Thymus (tissue), 14 donors: ENCODE measurements at places on chromosomes 16 and 17. TPM values are rescaled to one million over a fixed set of nuclear protein-coding genes. Genes with fewer than 3 reads are reported as not detected.

- no peak for DNase-seq
These were observed 7.0 kb downstream of the HEATR3 start for GRCh38 chr16:50072730-50073129.

DNA sequence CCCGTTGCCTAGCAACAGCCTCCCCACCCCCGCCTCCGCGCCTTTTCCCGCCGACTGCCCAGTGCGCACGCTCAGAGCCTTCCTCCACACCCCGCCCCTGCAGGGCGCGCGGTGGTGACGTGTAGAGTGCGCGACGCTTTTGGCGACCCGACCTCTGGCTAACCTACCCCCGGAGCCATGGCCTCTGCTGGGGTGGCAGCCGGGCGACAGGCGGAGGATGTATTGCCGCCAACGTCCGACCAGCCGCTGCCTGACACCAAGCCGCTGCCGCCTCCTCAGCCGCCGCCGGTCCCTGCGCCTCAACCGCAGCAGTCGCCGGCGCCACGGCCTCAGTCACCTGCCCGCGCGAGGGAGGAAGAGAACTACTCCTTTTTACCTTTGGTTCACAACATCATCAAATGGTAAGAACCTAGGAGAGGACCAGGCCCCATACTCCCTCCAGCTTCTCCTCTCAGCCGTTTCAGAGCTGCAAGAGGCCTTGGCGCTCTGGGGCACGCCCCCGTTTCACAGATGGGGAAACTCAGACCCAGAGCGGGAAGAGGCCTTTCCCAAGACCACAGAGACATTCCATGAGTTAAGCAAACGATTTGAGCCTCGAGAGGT is at the start of gene MED9:
Gene MED9, plus strand, starts transcription at position 136 of the 603 bp plus-strand sequence. Its CDS starts 42 bp downstream, at position 178.
- DNase-seq = peak; percentile 86

GRCh38 chr16:64450177-64450576 is 671.7 kb downstream of the CDH11 start:
- DNase-seq = no peak

- no peak for DNase-seq
These were observed 327.6 kb downstream of the GRIN2A start for GRCh38 chr16:9854675-9855074.

DNA sequence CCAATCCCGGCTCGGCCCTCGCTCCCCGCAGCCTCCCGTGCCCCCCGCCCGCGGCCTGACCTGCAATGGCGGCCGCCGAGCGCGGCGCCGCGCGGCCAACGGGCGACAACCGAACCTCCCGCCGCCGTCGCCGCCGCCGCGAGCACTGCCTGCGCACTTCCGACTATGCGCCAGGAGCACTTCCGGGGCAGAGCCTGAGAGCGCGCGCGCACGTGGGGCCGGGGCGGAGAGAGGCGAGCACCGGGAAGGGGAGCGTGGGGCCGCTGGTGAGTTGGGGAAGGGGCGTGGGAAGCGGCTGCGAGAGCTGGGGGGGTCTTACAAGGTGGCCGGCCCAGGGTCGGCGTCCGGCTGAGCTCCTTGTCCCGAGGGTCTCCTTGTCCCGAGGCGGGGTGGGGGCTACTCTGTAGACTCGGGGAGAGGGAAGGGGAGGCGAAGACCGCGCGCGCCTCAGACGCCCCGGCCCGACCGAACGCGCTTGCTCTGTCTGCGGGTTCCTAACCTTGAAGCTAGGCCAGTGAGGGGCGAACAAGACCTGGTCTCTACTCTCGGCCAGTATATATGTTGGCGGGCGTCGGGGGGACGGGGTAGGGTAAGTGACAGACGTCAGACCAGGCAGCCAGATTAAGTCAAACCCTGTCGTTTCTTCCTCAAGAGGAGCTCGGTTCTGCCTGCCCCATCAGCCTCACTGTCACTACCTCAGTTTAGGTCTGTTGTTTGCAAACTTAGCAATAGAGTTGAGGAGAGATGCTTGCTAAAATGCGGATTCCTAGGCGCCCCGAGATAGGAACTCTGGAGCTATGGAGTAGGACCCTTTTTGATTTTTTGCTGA is at the start of the genes CHTF8 and UTP4:
Gene CHTF8, minus strand, starts transcription at position 165 of the 829 bp plus-strand sequence. CDS start 11,130 bp downstream, outside the sequence.
Gene UTP4, plus strand, starts transcription at position 226 of the 829 bp plus-strand sequence. CDS start 811 bp downstream, outside the sequence.
- peak; percentile 84 for DNase-seq

GRCh38 chr16:68310437-68310773 is 341 bp downstream of the SLC7A6OS start:
- no peak for DNase-seq

GRCh38 chr17:978103-979093 is 1.2 kb downstream of the NXN start:
- no peak for DNase-seq

DNA sequence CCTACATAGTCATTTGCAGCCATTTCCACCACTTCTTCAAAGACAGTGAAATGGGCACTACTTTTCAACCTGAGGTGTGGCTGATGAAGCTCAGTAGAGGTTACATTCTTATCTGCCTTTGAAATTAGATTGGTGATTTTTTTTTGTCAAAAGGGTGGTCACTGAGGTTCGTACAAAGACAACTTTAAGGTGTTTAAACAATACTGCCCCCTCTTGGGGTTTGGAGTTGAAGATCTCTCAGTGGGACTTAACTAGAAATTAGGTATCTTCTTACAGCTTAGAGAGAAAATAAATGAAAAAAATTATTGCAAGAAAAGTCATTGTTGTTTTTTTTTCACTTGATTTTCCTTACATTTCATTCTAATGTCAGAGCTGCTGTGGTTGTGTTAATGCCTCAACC is 713.2 kb downstream of the CDH11 start:
- no peak for DNase-seq

The PRSS22 gene
- 4.1 TPM for polyA plus RNA-seq
